ENCODE measurements at places on chromosomes 7 and 10.

GRCh38 chr7:111654343-111654742 lies 92.1 kb upstream of the IMMP2L start:
- DNase-seq, result no peak

DNA sequence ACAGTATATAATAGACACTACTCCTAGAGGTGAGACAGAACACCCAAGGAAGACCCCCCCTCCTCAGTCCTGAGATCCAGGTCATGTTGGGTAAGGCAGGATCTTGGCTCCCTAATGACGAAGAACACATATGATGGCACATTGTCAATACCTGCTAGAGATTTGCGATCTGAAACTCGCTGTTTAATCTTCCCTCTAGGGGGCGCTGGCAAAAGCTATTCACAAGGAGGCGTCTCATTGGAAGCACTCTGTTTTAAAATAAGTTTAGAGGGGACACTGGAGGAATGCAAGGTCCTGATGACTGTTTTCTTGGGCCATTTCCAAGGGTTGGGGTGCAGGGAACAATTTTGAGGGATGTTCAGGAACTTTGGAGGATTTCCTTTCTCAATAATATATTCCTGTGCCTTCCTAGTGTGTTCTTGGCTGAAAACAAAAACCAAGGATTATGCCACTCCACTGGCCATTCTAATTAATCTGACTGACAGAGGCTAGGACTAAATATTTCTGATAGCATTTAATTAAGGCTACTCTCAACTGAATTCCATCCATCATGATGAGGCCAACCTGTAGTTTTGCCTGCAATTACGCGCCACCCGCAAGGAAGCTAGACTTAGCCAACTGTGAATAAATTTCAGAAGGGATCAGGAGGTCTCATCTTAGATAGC lies 1013.8 kb upstream of the MBL2 start:
- DNase-seq, result no peak

- DNase-seq, result no peak
Measured at GRCh38 chr7:66123175-66123528, 8.5 kb downstream of the CRCP start.

DNA sequence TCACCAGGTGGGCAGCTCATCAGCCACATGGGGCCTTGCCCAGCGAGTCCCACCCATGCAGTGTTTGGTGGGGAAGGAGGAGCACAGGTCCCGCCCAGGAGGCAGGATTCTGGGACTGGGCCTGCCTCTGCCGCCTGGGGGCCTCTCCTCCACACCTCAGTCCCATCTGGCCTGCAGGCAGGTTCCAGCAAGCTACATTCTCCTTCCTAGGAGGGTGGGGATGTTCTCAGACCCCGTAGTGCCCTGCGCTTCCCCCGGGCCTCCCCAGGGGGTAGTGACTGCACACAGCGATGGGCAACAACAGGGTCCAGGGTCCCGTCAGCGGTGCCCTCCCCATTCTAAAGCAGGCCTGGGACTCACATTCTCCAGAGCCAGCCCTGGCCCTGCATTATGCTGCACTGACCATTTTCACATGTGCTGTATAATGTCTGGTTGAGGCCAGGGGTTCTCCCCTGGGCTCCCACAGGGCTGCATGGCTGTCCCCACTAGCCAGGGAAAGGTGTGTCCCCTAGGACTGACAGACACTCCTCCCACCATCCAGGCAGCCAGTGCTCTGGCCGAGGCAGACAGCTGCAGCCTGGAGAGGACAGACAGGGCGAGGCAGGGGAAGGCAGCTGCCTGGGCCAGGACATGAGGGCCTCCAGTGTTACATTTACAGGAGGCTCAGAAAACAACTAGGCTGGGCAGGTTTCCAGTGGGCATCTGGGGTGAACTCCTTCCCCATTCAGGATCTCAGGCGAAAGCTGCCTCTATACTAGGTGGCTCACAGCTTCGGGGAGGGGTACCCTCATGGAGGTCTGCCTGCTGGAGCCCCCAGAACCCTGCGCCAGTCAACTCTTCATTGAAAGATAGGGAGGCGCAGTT lies 9.3 kb downstream of the RASGEF1A start:
- no peak for DNase-seq

- DNase-seq, result no peak
Measured at GRCh38 chr10:94617389-94617944, 66.1 kb upstream of the CYP2C18 start.

DNA sequence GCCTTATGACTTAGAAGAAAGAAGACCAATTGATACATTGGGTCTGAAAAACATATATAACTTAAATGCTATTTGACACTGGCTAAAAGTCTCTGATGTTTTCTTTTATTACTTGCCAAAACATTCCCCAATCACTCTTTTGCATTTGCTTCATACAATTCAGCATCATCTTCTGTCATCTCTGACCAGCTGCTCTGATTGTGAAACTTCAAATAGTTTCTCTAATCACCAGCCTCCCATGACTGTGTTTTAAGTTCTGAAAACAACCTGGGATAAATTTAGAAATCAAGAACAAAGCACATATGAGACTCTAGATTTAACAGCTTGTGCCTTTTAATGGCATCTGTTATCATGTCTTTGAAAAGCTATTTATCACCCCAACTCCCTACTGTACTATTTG lies 208.4 kb upstream of the KCND2 start:
- peak; percentile 95 for DNase-seq

DNA sequence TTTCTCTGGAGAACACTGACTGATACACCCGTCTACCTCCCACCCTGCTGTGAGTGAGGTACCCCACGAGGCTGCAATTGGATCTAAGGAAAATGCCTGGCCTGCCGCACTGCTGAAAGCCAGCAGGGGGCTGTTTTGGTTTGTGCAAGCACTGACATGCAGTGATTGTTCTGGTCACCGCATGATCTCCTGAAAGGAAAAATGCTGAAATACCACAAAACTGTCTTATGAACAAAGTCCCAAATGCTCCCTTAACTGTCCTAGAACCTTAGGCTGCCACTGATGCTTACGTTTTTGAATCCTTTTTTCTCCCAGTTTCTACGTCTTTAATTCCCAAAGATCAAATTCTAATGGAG lies 132.7 kb downstream of the JCAD start:
- DNase-seq, result peak; percentile 70

DNA sequence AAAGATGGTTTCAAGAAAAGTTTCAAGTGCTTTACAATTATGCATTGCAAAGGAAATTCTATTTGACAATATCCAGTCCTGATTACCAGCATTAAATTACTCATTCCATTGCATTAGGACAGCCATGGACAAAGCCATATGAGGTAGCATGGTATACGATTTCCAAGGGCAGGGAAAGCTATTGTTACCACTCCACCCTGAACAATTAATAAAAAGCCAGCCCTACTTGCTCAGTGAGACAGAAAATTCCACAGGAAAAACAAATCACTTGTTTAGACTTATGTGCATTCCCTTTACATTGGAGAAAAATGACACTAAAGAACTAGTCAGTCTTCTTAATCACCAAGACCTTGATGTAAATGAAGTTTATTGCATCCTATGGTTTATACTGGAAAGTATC lies 5.6 kb downstream of the CD36 start:
- no peak for DNase-seq

DNA sequence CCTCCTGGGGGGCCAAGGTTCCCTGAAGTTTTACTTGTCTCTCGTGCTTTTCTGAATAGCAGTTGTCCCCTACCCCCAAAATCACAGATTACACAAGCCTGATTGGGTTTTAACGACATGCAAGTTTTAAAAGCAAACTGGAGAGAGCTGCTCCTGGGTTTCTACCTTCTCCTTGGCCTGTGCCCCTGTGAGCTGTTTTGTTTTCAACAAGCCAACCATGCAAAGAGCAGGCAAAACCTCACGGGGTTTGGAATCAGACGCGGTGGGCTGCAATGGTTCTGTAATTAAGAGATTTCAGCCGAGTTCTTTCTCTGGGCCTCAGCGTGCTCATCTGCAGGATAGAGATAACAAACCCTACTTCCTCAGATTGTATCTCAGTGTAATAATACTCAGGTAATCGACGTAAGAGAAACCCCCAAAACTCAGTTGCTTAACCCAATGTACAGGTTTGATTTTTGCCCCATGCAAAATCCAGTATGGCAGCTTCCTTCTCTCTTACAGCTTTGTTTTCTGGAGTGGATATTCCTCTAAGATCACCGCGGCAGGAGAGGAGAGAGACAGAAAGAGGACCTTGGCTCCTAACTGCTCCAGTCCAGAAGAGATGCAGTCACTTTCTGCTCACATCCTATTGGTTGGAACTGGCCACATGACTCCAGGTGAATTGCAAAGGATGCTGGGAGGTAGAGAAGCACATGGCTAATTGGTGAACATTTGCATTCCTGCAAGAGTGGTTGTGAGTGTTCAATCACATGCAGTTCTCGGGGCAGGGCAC lies 42.0 kb downstream of the MYL10 start:
- no peak for DNase-seq

- peak; percentile 59 for DNase-seq
Measured at GRCh38 chr10:46079831-46080585, 33.9 kb upstream of the MSMB start.

DNA sequence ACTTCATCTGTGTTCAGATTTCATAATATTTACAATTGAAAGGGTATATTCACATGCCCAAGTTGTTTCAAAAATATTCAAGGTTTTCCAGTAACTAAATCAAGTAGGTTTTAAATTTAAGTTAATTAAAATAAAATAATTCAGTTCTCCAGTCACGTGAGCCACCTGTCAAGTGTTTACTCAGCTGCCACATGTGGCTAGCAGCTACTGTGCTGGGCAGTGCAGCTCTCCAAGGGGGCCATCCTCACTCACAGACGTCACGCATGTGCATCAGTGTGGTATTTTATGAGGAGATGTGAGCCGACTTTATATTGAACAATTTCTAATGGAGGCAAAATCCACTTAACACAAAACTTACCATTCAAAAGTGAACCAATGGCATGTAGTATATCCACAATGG lies 69.7 kb upstream of the CAMK2B start:
- no peak for DNase-seq

GRCh38 chr7:103569621-103570305 lies 123.8 kb upstream of the SLC26A5 start:
- DNase-seq, result no peak

DNA sequence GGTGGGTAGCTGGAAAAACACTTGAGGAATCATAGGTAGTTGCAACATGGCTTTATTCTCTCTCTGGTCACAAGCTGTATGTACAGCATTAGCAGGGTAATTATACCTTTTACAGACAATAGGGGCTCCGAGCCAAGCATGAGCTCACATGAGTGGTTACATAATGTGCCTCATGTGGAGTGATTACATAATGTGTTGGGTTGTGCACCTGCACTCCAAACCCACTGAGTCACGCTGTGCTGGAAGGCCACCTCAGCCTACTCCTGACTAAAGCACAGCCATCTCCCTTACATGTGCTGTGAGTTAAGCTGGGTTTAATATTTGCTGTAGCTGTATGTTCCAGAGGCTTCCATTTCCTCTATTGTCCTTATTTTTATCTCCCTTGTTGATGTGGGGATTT lies 348.7 kb upstream of the SEMA3C start:
- DNase-seq, result no peak

DNA sequence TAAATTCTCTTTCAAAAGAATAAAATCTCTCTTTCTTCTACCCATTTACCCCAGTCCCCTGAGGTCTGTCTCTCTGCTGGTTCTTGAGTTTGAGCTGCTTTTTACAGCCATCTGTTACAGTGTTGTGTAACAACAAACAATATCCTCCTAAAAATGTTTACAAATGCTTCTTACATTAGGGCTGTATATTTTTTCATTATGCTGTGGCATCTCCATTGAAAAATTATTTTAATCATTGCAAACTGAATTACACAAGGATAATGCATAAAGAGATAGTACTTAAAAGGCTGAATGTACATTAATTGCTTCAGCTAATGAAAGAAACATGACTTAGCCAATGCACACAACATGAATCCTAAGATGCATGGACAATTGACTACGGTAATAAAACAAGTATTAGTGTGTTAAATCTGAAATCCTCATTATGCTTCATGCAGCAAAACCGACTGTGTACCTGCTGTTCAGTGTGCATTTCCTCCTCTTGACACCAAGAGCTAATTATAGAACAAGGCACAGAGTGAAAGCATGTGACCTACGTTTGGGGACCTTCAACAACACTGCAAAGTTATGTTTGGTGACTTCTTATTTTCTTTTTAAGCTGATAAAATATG lies 181.7 kb upstream of the RHOBTB1 start:
- DNase-seq, result peak; percentile 7

DNA sequence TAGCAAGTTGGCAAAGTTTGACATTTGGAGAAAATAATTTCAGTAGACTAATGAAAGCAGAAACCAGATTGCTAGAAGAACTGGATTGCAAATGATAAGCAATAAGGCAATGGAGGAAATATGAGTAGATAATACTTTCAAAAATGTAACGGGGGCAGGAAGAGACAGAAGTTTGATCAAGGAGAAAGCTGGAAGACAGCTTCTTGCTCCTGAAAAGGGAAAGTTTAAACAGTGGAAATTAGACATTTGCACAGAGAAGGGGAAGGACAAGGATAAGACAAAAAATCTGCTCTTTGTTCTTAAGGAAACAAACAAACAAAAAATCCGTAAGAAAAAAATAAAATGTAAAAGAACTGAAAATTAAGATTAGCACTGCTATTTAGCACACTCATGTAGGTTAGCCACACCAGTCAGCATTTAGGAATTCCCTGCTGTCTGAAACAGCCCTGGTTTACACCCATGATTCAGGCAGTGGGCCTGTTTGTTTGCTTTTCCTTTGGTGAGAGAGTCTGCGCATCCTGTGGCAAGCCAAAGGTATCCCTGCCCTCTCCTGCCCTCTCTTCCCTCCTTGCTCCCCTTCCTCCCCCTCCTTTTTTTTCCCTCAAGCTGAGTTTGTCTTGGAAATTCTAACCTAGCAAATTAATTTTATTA lies 104.3 kb upstream of the CAV2 start:
- peak; percentile 81 for DNase-seq

- DNase-seq, result no peak
Measured at GRCh38 chr7:117837841-117838240, 35.4 kb downstream of the CTTNBP2 start.

GRCh38 chr10:72063703-72064391 lies 24.5 kb downstream of the SPOCK2 start:
- no peak for DNase-seq

GRCh38 chr7:130821864-130822263 lies 87.9 kb upstream of the KLF14 start:
- DNase-seq, result no peak

GRCh38 chr10:10993785-10994184 lies 23.9 kb upstream of the CELF2 start:
- no peak for DNase-seq

DNA sequence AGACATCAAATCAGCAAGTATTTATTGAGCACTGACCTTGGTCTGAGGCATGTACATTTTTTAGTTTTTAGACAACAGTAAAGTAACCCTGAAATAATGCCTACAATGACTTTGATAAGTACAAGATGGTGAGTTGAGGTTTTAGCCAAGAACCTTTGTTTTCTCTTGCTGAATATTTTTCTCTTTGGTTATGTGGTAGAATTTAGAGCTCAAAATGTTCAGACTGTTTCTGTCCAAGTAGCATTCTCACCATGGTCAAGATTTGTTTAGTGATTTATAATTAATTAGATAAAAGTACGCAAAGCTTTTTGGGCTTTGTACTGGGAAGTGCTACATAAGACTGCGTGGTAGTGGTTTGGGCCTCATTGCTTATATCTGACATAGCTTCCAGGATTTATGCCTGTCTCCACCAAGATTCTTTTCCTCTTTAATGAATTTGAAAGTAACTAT lies 102.4 kb downstream of the KAT6B start:
- peak; percentile 59 for DNase-seq

- DNase-seq, result peak; percentile 75
Measured at GRCh38 chr7:106485031-106485551, 175.9 kb downstream of the CCDC71L start.

All from fibroblast of villous mesenchyme (primary cell).